Stimulated activated CD4-positive, alpha-beta T cell treated with anti-CD3 and anti-CD28 coated beads, TNF-alpha, amount 100 ng/mL, for 4 hours (primary cell): ENCODE measurements at places on chromosomes 2 and 18.
A peak's percentile ranks its signal among the peaks of the same experiment; 100 is the strongest.

- no peak for DNase-seq
Measured at GRCh38 chr2:191421950-191422349, 176.7 kb downstream of the MYO1B start.

DNA sequence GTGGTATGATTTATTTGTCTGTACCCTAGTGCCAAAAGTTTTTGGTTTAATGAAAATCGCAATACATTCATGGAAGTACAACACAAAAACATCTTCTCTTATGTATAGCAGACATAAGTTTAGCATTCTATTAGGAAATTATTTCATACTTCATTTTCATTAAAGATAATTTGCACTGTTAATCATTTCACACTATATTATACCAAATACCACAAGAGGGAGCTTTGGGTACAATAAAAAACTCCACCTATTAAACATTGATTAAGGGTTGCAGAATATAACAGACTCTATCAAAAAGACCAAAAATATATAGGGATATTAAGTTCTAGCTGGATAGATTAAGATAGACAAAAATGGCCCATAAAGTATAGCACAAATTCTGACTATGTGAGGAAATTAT, 79.0 kb downstream of the SLC66A3 start:
- DNase-seq = no peak

GRCh38 chr2:31347319-31347718, 67.2 kb downstream of the XDH start:
- DNase-seq = no peak

GRCh38 chr2:47313141-47313691, 89.7 kb upstream of the MSH2 start:
- DNase-seq = no peak

- no peak for DNase-seq
Measured at GRCh38 chr2:176533505-176534193, 264.4 kb downstream of the MTX2 start.

GRCh38 chr18:12656938-12657683, 796 bp downstream of the SPIRE1 start:
- DNase-seq = peak; percentile 4

GRCh38 chr2:164048729-164049128, 312.9 kb upstream of the FIGN start:
- no peak for DNase-seq

DNA sequence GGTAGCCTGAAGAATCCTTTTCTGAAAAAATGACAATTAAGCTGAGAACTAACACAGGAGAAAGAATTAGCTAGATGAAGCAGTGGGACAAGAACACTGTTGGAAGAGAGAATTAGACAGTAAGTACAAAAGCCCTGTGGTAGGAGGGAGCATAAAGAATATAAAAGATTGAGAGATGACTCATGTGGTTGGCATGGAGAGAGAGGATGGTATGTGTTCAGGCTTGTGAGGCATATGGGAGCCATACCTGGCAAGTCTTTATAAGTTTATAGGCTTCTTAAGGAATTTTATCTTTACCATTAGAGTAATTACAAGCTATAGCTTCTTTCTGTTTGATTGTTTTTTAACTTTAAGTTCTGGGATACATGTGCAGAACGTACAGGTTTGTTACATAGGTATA, 325.0 kb downstream of the ARL6IP6 start:
- no peak for DNase-seq

DNA sequence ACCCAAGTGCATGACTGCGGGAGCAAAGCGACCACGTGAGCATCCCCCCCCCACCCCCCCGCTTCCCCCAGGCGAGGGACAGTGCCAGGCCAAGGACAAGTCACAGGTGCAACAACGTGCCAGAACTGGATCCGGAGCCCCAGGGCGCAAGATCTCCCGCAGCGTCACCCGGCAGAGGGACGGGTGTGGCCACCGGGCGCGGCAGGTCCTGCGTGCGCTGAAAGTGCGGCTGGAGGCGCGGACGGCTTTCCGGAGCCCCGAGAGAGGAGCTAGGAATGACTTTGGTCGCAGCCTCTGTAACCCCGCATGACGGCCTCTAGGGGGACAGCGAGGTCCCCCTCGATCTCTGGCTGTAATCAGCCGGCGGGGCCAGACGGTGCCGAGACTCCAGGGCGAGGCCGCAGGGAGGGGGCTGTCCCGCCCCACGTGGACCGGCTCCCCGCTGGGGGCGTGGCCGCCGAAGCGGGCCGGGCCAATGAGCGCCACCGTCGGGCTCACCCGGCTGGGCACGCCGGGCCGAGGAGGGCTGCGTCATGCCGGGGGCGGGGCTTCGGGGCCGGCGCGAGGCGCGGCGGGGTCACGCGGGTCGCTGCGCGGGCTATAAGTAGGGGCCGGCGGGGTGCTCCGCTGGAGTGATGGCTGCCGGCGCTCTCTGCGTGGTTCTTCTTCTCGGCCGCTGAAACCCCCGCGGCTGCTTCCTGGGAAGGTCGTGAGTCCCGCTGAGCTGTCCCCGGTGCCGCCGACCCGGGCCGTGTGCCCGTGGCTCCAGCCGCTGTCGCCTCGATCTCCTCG, at the start of gene SLC20A1:
Gene SLC20A1, plus strand, starts transcription at position 630 of the 792 bp plus-strand sequence. CDS start 890 bp downstream, outside the sequence.
- peak; percentile 98 for DNase-seq

- no peak for DNase-seq
Measured at GRCh38 chr2:217279140-217279539, 419.3 kb upstream of the TNP1 start.

DNA sequence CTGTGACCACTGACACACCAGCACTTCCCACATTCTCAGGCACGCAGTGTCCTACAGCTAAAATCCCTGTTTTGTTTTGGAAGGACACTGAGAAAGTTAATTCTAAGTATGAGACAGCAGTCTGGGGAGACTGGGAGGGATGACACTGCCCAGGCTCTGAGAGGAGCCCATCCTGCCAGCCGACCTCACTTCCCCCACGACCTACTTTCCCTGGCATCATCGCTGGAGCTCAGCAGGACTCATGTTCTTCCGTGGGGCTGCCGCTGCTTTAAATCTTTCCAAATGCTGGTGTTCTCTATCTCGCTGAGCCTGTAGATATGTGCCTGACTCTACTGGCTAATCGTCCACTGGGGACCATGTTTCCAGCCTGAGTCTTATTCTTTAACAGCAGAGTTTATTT, 68.8 kb upstream of the TMEM200C start:
- DNase-seq = no peak

- DNase-seq = no peak
Measured at GRCh38 chr18:74412116-74412880, 44.8 kb downstream of the DIPK1C start.

DNA sequence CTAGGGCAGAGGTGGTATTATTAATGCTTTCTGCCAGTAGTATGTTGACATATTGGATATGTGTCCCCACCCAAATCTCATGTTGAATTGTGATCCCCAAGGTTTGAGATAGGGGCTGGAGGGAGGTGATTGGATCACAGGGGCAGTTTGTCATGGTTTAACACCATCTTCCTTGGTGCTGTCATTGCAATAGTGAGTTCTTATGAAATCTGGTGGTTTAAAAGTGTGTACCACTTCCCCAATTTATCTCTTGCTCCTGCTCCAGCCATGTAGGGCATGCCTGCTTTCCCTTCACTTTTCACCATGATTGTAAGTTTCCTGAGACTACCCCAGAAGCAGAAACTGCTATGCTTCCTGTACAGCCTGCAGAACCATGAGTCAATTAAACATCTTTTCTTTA, 47.1 kb upstream of the THSD7B start:
- no peak for DNase-seq

- no peak for DNase-seq
Measured at GRCh38 chr2:98917031-98917471, 19.0 kb downstream of the CRACDL start.

DNA sequence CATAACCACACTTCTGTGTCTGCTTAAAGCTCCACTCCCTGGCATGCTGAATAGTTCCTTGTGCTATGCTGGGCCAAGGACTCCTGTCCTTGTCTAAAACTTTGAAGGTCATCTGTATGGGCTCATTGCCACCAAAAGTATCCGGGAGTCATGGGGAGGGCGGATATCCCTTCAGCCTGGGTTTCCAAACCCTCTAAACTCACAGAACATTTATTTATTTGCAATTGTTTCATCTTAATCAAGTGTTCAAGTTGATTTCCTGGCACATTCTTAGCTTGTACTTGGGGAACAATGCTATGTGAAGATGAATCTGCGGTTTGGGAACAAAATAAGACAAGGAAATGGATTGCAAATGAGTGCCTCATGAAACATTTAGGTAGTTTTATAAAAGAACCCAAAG, 1.8 kb downstream of the NOSTRIN start:
- DNase-seq = no peak

- DNase-seq = no peak
Measured at GRCh38 chr2:54510916-54511315, 54.8 kb downstream of the SPTBN1 start.

- DNase-seq = no peak
Measured at GRCh38 chr2:178229927-178230326, 35.6 kb downstream of the OSBPL6 start.
